Adipocyte (in vitro differentiated cells): ENCODE measurements at places on chromosomes 7 and 10.

DNA sequence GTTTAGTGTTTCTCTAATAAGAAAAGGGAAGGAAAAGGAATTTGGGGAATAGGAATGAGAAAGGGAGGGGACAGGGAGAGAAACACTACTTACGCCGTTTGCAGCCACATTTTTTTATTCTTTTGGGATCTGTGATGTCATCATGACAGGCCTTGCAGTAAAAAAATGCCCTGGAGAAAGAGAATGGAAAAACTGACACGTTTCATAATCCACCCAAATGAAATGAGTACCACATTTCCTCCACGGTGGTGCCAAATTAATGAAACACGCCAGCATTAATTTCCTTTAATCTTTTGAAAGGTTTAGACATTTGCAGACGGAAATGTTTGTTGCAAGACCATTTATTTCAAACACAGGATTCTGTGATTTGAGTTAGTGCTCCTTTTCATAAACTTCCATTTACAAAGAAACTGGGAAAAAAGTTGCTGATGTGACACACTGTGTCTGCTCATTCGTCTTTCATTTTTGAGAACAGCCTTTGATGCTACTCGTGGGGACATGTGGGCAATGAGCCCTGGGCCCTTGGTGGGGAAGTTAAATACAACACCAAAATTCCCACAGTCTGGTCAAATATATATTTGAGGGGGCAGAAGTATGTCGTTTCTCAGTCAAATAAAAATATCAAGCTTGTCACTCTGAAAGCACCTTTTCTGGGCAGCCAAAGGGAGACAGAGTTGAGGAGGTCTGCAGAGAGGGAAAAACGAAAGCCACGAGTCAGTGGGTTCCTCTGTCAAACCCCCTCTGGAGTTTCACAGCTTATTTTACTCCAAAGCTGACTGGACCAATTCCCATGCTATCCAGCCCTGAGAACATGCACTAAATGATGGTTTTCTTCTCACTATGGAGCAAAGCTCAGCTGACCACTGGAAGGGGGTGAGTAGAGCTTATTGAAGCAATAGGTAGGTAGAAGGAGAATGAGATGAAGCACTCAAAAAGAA lies 625.5 kb downstream of the KCNMA1 start:
- DNase-seq: no peak

DNA sequence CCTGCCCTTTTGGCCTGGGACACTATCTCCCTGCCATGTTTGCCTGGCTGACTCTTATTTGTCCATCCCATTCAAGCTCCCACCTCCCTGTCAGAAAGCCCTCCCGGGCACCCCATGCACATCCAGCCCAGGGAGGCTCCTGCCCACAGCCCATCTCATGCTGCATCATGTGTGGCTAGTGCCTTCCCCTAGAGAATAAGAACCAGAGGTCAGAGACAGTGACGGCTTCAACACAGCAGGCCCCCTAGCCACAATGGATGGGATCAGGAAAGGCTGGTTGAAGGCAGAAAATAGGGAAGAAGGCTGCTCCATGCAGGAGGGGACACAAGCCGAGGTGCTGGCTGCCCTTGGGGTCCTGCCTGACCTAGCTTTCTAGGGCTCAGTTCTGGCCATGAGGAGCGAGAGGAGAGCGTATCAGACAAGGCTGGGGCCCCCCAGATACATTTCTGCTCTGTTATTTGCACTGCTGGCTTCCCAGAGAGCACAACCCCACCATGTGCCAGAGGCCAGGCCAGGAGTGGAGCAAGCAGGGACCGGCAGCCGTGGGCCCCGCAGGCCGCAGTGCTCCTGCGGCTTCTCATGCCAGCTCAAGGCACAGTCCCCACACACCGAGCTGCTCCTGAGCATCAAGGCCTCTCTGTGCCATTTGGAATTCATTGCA lies 161.1 kb upstream of the ZMIZ1 start:
- DNase-seq: no peak

DNA sequence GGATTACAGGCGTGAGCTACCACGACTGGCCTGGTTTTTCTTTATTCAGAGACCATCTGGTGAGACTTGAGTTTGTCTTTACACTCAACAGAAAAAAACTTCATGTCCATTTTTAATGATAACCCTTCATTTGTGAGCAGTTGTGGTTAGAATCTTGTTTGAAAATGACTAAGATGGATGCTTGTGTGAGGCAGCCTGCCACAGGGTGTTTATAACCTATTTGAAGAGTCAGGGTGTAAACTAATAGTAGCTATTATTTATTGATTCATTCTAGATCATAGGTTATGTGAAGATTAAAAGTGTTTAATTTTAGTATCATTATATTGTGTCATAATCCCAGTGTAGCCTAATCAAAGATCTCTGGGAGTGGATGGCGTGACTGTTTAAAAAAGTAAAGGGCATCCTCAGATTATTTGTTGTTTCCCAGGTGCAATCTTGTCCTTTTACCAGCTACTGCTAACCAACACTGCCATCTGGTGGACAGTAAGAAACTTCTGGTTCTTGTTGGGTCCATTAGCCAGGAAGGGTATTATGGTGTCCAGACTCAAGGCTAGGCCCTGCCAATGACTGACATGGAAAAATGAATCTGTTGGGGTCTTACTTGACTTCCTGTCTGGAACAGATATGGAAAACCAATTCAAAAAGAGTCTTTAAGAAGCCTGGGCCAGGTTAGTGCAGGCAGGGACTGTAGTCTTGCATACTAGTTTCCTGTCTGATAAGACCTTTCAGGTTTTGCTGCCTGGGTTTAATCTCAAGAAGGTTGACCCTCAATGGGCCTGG lies 24.9 kb downstream of the NRBF2 start:
- DNase-seq: peak; percentile 89

DNA sequence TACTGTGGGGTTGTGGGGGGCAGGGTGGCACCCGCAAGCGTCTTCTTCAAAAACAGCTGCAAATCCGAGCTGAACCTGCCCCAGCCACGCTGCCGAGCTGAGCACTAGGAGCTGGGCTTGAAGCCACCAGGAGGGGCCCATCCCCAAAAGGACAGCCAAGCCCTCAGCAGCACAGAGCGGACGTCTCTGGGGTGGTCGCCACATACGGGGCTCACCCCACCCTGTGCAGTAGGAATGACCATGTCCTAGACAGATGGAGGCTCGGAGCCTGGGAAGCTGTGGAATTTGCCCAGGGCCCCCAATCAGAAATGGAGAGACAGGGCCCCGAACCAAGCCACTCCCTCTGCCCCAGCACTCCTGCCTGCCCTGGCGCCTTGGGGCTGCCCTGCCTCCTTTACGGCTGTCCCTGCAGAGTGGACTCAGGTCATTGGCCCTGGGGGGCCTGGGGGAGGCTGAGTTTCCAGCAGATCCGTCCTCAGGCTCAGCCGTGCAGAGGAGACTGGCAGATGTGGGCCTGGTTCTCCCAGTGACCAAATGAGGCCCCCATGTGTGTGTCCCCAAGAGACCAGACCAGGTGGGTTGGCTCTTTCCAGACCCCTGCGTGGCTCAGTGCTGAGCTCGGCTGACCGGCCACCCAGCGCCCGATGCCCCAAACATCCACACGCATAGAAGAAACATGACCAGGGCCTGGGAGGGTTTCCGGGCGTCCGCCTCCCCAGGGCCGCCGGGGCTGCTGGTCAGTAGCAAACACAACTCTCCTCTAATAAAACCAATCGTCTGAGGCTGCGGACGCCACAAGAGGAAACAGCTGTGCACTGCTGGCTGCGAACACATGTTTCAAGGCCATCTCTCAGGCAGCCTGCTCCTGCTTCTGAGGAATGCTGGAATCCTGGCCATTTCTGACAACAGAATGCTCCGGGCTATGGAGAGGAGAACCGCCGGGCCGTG lies 54.9 kb downstream of the PDGFA start:
- peak; percentile 74 for DNase-seq

DNA sequence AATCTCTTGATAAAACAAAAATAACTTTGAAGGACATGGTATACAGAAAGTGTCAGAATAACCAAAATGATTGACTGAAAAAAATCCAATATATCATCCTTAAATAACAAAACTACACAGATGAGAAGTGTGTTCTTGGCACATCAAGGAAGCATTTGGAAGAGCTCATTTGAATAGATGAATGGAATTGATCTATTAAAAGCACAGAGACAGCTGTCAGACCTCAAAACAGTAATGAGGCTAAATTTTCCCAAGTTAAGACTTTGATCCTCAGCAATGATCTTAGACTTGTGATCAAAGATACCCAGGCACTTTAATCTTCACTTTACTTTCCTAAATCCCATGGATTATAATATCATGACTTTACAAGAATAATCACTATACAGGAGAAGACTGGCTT lies 395.4 kb upstream of the NFE2L3 start:
- no peak for DNase-seq

DNA sequence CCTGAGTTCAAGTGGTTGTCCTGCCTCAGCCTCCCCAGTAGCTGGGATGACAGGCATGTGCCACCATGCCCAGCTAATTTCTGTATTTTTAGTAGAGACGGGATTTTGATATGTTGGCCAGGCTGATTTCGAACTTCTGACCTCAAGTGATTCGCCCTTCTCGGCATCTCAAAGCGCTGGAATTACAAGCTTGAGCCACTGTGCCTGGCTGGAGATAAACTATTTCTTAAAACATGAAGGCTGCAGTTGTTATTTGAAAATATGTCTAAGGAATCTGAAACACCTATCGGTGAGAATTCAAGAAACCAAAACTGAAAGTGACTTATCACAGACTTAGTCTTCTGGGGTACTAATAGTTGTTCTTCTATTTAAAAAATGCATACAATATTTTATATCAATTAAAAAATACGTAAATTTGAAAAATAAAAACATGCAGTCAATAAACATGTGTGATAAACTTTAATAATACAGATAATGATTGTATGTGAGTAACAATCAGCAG lies 176.9 kb upstream of the PRSS58 start:
- no peak for DNase-seq

DNA sequence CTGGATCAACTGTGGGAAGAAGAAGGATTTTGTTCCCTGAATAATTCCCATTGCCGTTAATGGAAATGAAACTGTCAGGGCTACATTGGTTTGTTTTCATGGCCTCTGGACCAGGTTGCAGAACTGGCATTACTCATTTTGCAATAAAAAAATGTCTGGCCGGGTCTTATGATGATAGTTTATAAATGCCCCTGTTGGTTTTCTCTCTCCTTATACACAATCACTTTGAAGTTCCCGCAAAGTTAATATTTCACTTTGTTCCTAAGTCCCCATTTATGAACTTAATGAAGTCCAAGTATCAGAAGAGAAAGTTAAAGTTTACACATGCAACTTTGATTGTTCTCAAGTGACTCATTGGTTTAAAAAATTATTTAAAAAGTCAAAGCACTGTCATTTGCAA lies 150.7 kb upstream of the PRR15 start:
- DNase-seq: no peak

- no peak for DNase-seq
Measured at GRCh38 chr7:114783508-114783907, 138.4 kb upstream of the MDFIC start.

- DNase-seq: no peak
Measured at GRCh38 chr7:36736090-36736898, 12.0 kb upstream of the AOAH start.

DNA sequence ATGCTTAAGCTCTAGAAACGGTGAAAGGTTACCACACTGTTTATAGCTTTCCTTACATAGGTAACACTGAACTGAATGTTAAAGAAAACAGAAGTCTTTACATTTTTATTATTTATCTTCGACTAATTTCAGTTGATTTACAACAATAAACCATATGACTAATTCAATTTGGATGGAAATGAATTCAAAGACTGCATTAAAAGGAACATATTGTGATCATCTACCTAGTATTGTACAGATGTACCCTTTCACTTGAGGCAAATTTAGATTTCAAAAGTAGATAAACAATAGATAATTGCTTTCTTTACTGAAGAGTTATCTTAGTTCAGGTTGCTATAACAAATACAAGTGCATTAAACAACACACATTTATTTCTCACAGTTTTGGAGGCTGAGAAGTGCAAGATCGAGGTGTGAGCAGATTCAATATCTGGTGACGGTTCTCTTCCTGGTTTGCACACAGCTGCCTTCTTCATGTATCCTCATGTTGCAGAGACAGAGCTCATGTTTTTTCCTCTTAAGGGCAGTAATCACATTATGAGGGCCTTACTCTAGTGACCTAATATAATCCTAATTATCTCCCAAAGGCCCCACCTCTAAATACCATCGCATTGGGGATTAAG lies 15.0 kb upstream of the ARMC3 start:
- DNase-seq: no peak

GRCh38 chr7:79692015-79692414 lies 238.5 kb upstream of the MAGI2 start:
- peak; percentile 69 for DNase-seq

DNA sequence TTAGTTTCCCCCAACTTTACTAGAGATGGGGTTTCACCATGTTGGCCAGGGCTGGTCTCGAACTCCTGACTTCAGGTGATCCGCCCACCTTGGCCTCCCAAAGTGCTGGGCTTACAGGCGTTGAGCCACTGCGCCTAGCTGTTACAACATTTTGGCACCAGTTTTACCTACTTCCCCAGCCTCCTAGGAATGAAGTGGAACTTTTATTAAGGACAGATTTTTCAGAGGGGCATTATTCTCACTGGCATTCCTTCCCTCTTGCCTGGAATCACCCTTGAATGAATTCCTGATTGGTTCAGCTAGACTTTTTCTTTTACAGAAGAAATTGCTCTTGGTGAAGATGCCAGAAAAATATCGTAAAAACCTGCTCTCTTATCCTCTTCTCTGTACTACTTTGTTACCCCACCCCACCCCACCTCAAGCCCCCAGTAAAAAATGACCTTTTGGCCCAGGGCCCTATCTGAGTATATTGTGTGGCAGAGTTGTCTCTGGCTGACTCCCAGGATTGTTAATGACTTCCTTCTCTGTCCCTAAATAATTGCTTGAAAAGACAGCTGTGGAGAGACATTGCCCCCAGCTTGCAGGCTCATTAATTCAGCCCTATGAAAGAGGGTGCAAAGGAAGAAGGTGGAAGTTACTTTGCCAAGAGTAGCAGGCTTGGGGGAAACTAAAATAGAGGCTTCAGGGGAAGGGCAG lies 189.6 kb downstream of the AUTS2 start:
- DNase-seq: peak; percentile 39

GRCh38 chr10:49332768-49333167 lies 33.8 kb downstream of the C10orf71 start:
- DNase-seq: no peak

DNA sequence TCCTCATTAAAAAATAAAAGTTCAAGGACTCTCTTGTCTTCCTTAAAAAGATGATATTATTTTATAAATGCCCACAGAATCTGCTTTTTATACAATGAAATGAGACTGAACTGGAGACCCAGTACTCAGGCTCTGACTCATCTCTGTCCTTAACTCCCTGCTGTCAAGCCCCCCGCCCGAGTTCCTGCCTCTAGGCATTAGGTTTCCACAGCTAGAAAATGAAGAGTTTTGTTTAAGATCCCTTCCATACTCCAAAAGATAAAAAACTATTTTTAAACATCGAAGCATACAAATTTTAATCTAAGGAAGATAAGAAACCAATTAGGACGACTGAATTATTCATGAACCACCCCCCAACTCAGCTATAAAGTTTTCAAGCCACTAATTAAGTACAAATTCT lies 97.7 kb upstream of the FEZF1 start:
- no peak for DNase-seq

DNA sequence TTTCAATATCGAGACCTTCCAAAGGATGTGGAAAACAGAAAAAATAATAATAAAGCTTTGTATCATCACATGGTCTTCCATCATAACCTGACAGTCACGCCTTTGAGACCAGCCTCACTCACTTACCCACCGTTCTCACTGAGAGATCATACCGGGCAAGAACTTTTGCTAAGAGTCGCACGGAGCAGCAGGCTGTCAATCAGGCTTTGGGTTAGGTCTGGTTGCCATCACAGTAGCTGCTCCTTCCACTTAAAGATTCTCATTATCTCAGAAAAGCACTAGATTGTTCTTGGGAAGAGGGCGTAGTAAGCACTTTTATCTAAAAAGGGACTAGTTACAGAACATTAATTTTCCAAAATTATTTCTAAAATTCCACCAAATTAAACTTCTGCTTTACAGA lies 2.0 kb downstream of the RELN start:
- no peak for DNase-seq
